ENCODE measurements at places on chromosomes 7 and 10. TPM values are rescaled to one million over a fixed set of nuclear protein-coding genes. Genes with fewer than 3 reads are reported as not detected.
A peak's percentile ranks its signal among the peaks of the same experiment; 100 is the strongest.

DNA sequence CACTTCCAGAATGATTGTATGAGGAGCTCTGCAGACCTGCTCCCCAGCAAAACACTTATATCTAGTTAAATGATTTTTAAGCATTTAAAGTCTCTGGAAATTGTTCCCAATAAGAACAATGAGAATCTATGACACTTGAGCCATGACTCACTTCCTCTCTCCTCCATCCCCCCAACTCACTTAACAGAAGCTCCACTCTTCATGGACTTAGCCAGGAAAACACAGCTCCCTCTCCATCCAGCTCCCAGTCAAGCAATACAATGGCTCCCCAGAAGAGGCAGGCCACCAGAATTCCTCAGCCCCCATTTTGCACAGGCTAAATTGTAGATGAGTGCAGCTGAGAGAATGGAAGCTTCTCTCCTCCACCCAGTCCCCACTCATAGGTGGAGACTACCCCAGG lies 27.0 kb downstream of the AOC1 start:
- H3K4me3 ChIP-seq: no peak overlapping the region
- no peaks in the 10 kb centered on the region for H3K4me1 ChIP-seq
- H3K27me3 ChIP-seq: no peaks in the 10 kb centered on the region
- no peak for DNase-seq

GRCh38 chr7:149724661-149725425 lies 48.5 kb downstream of the ZNF467 start:
- no peaks in the 10 kb centered on the region for H3K27me3 ChIP-seq
- no peaks in the 10 kb centered on the region for H3K4me1 ChIP-seq
- no peak for DNase-seq

DNA sequence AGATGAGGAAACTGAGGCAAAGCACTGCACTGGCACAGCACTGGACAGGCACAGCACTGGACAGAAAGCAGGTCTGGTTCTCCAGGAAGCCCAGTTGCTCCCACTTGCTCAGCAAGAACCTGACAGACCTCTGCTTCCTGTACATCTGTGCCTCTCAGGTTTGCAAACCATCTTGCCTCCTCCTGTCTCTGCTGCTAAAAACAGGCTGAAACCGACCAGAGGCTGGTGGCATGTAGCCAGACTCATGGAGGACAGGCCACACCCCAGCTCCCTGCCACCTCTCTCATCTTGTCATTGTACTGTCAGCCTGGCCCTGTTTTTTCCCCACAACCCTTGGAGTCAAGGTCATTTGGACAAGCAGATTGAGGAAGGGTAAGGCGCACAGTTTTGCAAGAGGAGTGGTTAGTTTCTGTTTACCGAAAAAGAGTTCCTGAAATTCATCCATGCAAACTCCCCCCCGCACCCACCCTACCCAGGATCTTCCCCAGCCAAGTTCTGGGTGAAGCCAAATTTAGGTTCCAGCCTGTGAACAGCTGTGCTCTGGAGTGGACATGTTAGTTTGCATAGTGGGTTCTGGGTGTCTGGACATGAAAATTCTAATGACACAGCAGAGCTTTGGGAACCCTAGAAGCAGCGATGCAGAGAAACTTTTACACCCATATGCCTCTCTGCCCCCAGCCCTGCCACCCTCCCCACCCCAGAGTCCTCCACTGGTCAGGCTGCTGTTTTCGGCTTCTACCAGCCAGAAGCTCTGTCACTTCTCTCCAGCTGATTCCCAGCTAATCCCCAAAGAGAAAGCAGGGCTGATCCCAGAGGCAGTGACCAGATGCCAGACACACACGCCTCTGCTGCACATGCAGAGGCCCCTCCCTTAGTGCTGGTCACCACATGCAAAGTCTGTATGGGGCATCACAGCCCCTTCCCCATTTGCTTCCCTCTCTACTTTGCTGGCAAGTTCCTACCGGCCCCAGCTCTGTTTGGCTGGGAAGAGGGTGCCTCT lies 8.5 kb upstream of the C10orf105 start:
- no peaks in the 10 kb centered on the region for H3K36me3 ChIP-seq
- peaks cover 52% of the 10 kb centered on the region for H3K4me1 ChIP-seq
- peak; percentile 82 for DNase-seq
- H3K4me3 ChIP-seq: no peak overlapping the region
- H3K27me3 ChIP-seq: no peaks in the 10 kb centered on the region

DNA sequence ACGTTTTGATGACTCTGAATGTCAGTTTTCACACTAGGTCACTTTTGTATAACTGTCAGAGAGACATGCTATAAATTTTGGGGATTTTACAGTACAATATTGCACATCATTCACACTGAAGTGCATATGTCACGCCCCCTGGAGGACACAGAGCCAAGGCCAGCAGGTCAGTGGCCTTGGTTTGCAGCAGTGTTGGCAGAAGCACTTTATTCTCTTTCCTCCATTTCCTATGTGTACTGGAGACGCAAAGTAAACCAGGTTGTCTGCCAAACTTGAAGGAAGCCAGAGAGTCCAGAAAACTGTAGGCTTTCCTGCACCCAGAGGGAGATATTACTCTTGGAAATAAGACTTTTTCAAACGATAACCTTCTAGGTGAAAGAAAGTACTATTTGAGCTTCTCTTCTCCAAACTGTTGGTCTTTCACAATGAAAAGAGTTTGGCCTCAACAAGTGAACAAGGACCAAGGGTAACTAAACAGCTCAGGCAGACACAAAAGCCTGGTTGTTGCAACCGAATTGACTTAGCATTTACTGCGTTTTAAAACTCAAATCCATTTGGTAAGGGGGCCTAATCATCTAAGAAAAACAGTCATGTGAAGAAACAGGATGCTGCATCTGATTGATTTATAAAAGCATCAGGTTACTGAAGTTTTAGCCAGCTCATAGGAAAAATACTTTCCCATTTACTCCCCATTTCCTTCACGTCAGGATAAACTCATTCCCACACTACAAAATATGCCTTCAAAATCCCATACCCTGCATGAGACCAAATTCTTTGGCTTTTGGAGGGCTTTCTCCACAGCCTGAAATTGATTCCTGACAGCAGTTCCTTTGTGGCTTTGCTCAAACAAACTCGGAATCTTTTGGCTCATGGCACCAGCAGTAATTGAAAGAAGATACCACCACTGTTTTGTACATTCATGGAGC lies 83.0 kb upstream of the SEC61G start:
- no peak overlapping the region for H3K27ac ChIP-seq
- H3K4me1 ChIP-seq: no peaks in the 10 kb centered on the region
- H3K4me3 ChIP-seq: no peak overlapping the region
- no peak for DNase-seq
- H3K36me3 ChIP-seq: no peaks in the 10 kb centered on the region

DNA sequence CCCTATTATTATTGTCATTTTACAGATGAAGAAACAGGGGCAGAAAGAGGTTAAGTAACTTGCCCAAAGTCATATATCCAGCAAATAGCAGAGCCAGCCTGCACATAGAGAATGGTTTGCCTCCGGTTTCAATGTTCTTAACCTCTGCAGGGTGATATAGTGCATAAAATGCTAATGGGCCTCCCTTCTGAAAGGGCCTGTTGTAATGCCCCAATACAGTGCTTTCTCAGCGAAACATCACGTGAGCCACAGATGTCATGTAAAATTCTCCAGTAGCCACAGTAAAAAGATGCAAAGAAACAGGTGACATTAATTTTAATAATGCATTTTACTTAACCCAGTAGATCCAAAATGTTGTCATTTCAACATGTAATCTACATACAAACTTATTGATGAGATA lies 38.1 kb downstream of the LRGUK start:
- H3K27me3 ChIP-seq: no peaks in the 10 kb centered on the region
- no peak for DNase-seq
- H3K4me3 ChIP-seq: no peak overlapping the region
- no peak overlapping the region for H3K27ac ChIP-seq

DNA sequence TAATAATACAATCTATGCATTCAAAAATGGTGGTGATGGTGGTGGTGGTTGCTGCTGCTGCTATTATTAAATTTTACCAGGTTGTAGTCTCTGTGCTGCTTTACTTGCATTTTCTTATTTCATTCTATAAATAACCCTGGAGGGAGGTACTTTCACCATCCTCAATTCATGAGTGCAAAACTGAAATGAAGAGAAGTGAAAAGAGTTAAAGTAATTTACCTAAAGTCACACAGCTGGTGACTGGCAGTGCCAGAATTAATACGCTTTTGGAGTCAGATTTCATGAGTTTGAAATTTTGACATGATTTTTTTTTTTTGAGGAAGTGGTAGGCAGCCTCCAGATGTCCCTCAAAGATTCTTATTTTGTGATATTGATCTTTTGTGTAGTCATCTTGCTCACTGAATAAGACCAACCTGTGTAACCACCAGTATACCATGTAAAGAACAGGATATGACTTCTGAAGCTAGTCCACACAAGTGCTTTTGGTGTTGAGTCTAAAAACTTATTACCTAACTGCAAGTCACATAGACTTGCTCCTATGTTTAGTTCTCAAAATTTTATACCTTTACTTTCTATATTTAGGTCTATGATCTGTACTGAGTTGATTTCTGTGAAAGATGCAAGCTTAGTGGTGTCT lies 218.8 kb downstream of the ZWINT start:
- no peak overlapping the region for H3K4me3 ChIP-seq
- H3K27ac ChIP-seq: no peak overlapping the region
- no peaks in the 10 kb centered on the region for H3K4me1 ChIP-seq
- no peak for DNase-seq
- no peaks in the 10 kb centered on the region for H3K36me3 ChIP-seq

DNA sequence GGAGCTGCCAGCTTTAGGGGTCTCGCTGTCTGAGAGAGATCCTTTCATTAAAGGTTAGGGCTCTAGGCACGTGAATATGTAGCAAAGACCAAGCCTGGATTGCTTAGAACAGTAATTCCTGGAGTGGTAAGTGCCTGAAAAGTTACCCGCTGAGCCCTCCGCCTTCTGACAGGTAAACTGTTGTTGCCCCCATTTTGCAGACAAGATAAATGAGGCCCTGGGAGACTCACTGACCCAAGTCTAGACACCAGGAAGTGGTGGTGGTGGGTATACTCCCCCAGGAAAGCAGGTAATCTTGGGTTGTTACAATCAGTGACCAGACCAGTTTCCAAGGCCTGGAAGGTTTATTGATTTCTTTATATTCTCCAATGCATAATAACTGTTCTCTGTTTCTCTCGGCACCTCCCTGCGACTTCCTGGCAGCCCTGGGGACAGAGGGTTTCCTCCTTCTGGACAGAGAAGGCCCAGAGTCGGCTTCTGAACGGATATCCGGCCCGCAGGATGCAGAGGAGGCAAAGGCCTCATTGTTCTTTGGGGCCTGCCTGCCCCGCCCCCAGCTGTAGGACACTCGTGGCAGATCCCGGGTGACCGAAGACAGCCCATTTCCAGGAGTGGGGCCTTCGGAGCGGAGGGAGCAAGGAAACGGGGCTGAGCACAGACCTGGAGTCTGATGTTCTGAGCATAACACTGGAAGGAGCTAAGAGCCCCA lies 1.3 kb upstream of the GRK5 start:
- peak overlapping the region; percentile 95 for H3K4me3 ChIP-seq
- H3K27ac ChIP-seq: peak overlapping the region; percentile 99
- peak; percentile 88 for DNase-seq
- no peaks in the 10 kb centered on the region for H3K36me3 ChIP-seq
- H3K27me3 ChIP-seq: no peaks in the 10 kb centered on the region

GRCh38 chr7:100563809-100564400 lies 9.8 kb downstream of the SAP25 start:
- H3K27ac ChIP-seq: no peak overlapping the region
- no peaks in the 10 kb centered on the region for H3K4me1 ChIP-seq
- peak; percentile 95 for DNase-seq
- H3K36me3 ChIP-seq: peaks cover 28% of the 10 kb centered on the region
- no peaks in the 10 kb centered on the region for H3K27me3 ChIP-seq
- no peak overlapping the region for H3K4me3 ChIP-seq

Gene ZPBP
- not detected for total RNA-seq

Gene HTR5A
- total RNA-seq: not detected

Gene CHCHD3
- total RNA-seq: 81.8 TPM
